ENCODE measurements at places on chromosomes 3 and 15.

- DNase-seq = no peak
Observed at GRCh38 chr3:194468086-194468485, 18.7 kb downstream of the ATP13A3 start.

- no peak for DNase-seq
Observed at GRCh38 chr15:50145451-50145872, 26.4 kb upstream of the ATP8B4 start.

GRCh38 chr15:48632651-48633050 lies 12.9 kb downstream of the FBN1 start:
- DNase-seq = no peak

GRCh38 chr15:71192816-71193215 lies 77.5 kb downstream of the THSD4 start:
- no peak for DNase-seq

DNA sequence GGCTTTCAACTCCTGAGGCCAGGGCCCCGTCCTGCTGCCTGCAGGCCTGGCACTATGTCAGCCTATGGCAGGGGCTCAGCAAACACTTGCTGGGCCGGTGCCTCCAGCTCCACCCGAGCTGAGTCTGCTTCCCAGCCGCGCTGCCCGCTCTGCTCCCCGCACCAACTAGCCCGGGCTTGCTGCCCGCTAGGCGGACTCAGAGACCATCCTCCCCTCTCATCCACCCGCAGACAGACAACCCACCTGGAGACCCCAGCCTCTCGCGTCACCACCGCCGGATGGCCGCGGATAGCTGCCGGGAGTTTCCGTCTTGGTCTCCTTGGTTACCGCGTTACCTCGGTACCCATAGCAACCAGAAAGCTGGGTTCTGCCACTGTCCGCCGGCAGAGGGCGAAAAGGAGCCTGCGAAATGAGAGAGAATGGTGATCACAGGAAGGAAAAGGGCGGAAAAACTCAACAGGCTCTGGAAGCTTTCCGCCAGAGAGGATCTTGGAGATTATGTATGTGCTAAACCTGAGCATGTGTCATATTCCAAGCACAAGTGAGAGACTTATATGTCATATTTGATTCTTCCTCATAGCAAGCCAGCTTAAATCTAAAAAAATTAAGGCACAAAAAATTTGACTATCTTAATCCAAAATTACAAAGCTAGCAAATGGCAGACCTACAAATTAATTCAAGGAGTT lies at the start of gene ZBBX:
TSS of gene ZBBX (minus strand) at position 294 of the 686 bp plus-strand sequence. CDS start 7,396 bp downstream, outside the sequence.
- peak; percentile 76 for DNase-seq

DNA sequence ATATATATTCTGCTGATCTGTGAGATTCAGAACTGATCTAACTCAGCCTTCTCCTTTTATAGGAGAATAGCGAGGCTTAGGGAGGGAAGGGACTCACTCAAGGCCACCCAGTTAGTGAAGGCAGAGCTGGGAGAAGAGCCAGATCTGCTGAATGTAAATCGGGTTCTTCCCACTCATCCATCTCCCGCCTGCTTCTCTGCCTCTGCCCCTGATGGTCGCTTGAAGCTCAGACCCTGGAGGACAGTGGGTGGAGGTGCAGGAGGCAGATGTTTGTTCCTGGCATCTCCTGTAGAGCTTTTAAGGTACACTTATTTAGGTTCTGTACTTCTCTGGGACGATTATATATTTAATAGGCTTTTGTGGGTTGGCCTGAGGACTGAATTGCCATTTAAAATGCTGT lies 4.3 kb downstream of the PDIA5 start:
- DNase-seq = no peak

DNA sequence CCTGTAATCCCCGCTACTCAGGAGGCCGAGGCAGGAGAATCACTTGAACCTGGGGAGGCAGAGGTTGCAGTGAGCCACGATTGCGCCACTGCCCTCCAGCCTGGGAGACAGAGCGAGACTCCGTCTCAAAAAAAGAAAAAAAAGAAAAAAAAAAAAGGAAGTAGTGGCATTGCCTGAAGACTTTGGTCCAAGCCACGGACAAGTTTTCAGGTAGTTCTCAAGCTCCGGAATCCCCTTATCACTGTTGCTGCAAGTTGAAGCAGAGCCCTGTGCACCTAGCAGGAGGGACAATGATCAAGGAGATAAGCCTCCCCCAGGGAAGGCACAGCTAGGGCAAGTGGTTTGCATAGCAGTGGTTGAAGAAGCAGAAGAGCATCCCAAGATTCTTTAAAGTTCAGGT lies 97.6 kb downstream of the MEX3B start:
- no peak for DNase-seq

DNA sequence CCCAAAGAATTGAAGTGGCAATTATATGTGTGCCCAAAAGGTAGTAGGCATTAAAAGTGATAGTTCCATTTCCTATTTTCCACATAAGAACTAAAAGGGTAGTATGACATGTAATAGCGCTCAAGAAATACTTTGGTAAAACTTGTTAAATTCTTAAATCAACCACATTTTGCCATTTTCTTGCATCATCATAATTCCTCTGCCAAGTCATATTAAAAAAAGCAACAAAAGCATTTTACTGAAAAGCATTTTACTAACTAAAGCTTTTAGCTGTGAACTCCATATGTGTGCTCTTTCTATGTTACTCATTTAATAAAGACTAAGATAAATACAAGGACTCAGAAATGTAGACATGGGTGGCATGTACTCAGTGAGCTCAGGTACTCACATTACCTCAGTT lies 70.1 kb downstream of the GPR160 start:
- DNase-seq = no peak

GRCh38 chr3:42052484-42053351 lies 38.4 kb upstream of the TRAK1 start:
- no peak for DNase-seq

DNA sequence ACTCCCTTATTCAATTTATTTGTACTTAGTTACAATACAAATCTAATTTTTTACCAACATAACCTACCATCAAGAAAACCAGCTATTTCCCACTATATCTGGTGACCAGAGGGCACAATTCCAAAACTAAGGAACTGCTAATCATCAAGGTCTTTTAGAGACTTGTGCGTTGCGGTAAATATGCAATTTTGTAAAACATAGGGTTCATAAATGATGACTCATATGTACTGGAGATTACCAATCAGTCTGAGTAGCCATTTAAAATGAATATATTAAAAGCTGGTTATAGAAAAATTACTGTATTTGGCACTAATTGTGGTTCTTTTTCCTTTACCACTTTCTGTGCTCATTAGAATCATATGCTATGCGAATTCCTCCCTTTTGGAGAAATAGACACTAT lies 859.6 kb downstream of the ROBO1 start:
- no peak for DNase-seq

GRCh38 chr3:117407317-117407716 lies 697.7 kb downstream of the TUSC7 start:
- no peak for DNase-seq

GRCh38 chr3:7618606-7619005 lies 757.7 kb downstream of the GRM7 start:
- DNase-seq = no peak

DNA sequence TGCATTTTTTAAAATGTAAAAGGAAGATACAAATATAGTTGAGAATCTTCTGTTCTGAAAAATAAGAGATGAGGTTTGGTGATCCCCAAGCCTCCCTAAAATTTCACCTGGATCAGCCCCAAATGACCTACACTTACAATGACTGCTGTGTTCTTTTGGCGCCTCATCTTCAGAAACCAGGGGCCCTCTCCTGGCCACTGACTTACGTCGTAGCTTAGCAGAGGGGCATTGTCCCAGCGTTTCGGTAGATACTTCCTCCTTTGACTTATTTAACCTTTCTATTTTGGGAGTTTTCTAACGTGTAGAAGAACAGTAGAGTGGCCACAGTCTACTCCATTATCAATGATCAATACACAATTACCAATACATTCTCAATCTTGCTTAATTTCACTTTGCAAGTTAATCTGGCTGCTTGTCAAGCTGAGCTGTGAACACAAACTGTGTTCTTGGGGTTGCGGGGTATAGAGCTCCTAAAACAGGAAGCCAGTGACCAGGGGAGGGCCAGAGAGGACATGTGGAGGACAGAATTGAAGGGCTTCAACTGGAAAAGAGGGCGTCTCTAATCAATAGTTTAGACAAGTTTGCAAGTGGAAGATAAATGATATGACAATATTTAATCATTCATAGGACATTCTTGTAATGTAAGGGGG lies 419.5 kb downstream of the LPP start:
- no peak for DNase-seq

DNA sequence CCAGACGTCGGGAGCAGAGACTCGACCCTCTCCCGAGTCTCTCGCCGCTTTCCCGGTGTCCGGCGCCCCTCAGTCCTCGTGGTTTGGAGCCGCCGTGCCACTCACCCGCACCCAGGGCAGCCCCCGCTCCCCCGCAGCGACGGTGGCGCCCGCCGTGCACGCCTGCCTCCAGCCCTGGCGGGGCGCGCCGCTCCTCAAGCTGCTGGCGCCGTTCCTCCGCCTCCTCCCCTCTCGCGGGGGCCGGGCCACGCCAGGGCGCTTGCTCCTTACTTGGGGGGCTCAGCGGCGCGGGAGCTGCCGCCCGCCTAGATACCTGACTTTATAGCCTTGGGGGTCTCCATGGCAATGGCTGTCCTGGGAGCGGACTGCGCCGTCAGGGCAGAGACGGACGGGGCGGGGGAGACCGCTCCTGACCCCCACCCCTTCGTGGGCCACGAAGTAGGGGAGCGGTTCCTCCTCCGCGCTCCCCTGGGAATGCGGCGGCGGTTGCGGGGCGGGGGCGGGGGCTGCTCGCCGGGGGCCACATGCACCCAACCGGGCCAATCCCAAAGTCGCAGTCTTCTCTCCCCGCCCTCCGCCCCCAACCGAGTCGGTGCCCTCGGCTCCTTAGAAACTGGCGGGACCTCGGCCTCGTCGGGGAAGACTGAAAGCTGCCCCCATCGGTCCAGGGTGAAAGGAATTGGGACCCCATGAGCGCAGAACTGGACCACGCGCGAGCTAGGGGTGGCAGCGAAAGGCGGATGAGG lies at the start of gene ANKRD63:
TSS of gene ANKRD63 (minus strand) at position 196 of the 746 bp plus-strand sequence. CDS start 478 bp downstream, outside the sequence.
- peak; percentile 43 for DNase-seq

- no peak for DNase-seq
Observed at GRCh38 chr15:66249605-66250174, 3.9 kb downstream of the MEGF11 start.

GRCh38 chr3:122825460-122825859 lies 30.6 kb downstream of the SLC49A4 start:
- no peak for DNase-seq

DNA sequence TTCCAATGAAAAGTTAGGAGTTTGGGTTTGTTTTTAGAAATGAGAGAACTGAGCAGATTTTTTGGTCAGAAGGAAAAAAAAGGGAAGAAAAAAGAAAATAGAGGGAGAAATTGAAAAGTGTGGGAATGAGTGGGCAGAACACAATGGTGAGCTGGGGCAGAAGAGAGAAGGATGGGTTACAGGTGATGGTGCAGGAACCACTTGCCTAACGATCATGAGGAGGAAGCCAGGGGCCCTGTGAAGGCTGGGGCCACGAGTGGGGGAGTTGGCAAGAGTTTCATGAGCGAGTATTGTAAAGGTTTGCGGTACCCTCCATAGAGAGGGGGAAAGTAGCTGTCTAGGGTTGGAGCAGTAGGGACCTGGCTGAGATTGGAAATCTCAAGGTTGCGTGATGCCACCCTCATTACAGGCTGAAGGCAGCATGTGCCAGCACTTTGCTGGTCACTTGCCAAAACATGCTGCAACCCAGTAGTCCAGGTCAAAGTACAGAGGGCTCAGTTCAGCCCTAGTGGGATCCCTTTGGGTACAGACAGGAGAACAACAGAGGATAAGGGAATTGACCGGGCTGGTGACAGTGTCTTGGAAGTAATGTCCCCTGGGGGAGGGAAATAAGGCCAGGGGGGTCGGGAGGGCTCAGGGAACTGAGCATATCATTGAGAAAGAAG lies 6.6 kb downstream of the IVD start:
- DNase-seq = no peak

GRCh38 chr3:155159301-155159700 lies 79.2 kb downstream of the MME start:
- no peak for DNase-seq
